Epithelial cell of proximal tubule (primary cell): ENCODE measurements at places on chromosomes 16 and 17. TPM values are rescaled to one million over a fixed set of nuclear protein-coding genes. Genes with fewer than 3 reads are reported as not detected.

The ZNF423 gene
- 0.22 and 0.69 TPM in 2 replicates for total RNA-seq

The GLOD4 gene
- 46.7 and 62.2 TPM in 2 replicates for total RNA-seq

The OR2C1 gene
- total RNA-seq = not detected in 2 replicates

The INCA1 gene
- 0.14 TPM in 1 of 2 replicates, not detected in the other for total RNA-seq

DNA sequence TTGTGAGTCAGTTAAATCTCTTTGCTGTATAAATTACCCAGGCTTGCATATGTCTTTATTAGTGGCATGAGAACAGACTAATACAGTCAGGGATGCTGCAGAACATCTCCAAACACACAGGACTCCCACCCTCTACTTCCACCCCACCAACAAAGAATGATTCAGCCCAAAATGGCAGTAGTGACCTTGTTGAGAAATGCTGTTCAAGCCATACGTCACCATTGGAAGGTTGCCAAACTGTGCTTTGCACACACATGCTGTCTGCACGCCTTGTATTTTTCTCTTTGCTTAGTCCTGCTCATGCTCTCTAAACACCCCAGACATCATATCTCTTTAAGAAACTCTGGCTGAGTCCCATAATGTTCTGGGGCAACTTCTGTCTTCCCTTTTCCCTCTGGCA, 589.6 kb downstream of the WWOX start:
- DNase-seq = no peak

DNA sequence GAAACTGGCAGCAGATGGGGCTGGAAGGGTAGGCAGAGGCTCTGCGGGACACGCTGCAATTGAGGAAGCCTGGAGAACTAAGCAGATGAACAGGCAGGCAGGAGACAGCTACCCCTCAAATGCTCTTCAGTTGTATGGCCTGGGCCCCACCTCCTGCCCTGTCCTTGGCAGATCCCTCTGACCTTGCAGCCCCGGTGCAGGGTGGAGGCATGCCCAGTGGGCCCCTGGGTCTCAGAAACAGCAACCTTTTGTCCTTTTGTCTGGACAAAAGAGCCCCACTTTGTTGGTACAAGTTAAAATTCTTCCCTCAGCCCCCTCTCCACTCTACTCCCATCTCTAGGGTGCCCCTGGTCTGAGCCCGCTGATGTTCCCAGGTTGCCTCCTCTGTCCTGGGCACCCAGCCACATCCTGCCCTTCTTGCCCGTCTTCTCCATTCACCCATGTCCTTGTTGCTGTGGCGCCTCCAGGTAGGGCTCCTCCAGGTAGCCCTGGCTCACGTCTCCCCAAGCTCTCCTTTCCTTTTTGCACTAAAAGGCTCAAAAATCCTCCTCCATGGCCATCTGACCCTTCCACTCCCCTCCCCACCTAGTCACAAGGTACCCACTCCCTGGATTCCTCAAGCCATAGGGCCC, 136.8 kb downstream of the CLEC16A start:
- DNase-seq = no peak

DNA sequence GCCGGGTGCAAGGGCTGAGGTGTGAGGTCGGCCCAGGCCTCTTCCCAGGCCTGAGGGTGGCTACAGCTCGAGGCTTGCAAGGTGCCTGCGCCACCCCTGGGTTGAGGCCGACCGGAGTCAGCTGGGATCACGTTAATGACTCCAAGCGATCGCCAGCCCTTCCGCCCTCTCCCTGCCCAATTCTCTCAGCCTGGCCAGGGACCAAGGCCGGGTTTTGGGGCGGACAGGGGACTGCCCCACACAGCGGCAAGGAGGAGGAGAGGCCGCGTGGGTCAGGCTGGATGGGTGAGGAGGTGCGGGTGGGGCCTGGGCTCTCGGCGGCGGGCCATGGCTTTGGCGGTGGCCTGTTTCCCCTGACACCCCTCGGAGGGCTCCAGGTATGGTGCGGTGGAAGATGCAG, 3.2 kb upstream of the WDR24 start:
- no peak for DNase-seq

DNA sequence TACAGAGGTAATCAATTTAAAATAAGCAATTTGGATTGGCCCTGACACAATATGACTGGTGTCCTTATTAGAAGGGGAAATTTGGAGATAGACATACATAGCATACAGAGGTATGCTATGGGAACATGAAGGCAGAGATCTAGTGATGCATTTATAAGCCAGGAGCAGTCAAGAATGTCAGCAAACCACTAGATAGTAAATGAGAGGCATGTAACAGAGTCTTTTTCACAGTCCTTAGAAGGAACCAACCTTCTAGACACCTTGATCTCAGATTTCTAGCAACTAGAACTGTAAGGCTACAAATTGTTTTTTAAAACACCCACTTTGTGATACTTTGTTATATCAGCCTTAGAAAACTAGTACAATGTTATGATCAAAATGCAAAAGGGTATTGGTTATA, 54.3 kb upstream of the CA10 start:
- no peak for DNase-seq

- DNase-seq = no peak
Measured at GRCh38 chr16:53224951-53225533, 170.3 kb downstream of the CHD9 start.

DNA sequence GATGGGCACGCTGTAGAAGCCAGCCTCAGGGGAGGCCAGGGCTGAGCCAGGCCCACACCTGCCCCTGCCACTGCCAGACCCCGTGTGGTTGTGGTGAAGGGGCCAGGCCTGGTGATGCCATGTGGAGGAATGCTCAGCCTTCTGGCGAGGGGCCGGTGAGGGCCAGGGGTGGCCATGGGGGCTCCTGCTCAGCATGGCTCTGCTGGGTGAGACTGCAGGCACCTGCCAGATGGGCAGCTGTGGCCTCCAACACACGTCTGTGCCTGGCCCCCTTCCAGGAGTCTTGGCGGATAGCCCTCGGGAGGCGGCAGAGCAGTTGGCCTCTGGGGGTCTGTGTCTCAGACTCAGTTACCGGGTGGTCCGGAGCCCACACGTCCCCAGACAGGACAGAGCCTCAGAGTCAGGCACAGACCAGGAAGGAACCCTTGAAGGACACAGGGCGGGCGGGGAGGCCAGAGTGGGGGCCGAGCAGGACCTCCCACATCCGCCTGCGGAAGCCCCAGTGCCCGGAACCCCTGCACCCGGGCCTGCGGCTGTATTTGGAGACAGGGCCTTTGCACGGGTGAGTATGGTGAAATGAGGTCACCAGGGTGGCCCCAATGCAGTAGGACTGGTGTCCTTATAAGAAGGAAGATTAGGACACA, 22.5 kb upstream of the CHMP6 start:
- DNase-seq = no peak

- DNase-seq = no peak
Measured at GRCh38 chr16:31452631-31453106, 6.6 kb upstream of the ARMC5 start.

GRCh38 chr17:81831957-81832607, 1.0 kb downstream of the MCRIP1 start:
- no peak for DNase-seq

- no peak for DNase-seq
Measured at GRCh38 chr16:53892155-53892554, 188.2 kb downstream of the FTO start.

DNA sequence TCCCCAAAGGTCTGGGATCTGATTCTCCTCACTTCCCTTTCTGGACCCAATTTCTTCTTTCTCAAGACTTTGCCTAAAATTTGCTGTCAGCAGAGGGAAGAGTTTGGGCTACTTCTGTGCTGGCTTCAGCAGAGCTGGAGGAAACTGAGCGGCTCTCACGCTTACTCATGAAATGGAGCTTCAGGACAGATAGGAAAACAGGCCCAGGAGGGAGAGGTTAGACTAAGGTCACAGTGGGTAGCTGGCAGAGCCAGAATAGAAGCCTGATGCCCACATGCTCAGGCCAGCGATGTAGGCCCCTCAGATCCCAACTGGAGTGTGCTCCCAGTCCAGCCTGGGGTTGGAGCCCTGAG, 593 bp downstream of the SLC38A7 start:
- no peak for DNase-seq

- DNase-seq = no peak
Measured at GRCh38 chr16:80914379-80915078, 92.2 kb downstream of the CMC2 start.
